CD8-positive, alpha-beta memory T cell (primary cell): ENCODE measurements at places on chromosomes 2 and 18.

- H3K4me1 ChIP-seq = no peaks in the 10 kb centered on the region
- DNase-seq = no peak
- no peaks in the 10 kb centered on the region for H3K27me3 ChIP-seq
- H3K4me3 ChIP-seq = no peak overlapping the region
- no peak overlapping the region for H3K27ac ChIP-seq
These were observed 137.8 kb upstream of the SKOR2 start for GRCh38 chr18:47389210-47389609.

DNA sequence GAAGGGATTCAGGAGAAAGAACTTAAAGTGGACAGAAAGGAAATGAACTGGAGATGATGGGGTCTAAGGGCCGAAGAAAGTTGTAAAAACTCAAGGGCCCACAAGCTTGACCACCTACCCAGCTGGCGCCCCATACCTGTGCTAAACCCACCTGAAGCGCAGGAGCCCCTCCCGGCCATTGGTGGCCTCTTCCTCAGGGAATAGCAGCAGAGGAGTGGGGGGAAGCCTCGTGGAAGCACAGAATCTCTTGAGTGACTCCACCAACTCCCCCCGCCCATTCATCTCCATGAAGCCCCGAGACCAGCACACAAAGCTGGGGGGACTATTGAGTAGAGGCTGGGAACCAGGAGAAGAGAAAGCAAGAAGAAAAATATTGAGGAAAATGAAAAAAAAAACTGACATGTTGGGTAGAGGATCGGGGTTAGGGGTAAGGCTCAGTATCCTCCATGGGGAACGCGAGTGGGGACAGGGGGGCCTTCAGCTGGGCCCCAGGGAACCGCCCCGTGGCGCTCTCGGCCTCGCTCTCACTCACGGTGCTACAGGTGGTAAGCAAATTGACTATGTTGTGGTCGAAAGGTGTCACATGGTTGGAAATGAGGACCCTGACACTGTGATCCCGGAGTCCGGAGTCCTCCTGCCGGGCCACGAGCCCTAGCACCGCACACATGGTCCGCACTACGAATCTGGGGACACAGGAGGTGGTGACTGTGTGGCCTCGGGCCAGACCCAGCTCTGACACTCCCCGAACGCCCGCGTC, 728 bp downstream of the AUP1 start:
- H3K36me3 ChIP-seq = peaks cover 20% of the 10 kb centered on the region
- H3K4me3 ChIP-seq = peak overlapping the region; percentile 94
- no peak for DNase-seq
- peak overlapping the region; percentile 86 for H3K27ac ChIP-seq
- no peaks in the 10 kb centered on the region for H3K27me3 ChIP-seq

- no peak overlapping the region for H3K27ac ChIP-seq
- H3K4me1 ChIP-seq = peaks cover 3% of the 10 kb centered on the region
- peaks cover 7% of the 10 kb centered on the region for H3K36me3 ChIP-seq
- no peak overlapping the region for H3K4me3 ChIP-seq
- no peak for DNase-seq
- no peaks in the 10 kb centered on the region for H3K27me3 ChIP-seq
These were observed 107.8 kb downstream of the MGAT5 start for GRCh38 chr2:134361648-134362047.

- no peak overlapping the region for H3K27ac ChIP-seq
- H3K36me3 ChIP-seq = no peaks in the 10 kb centered on the region
- DNase-seq = no peak
- no peaks in the 10 kb centered on the region for H3K27me3 ChIP-seq
- no peak overlapping the region for H3K4me3 ChIP-seq
- H3K4me1 ChIP-seq = no peaks in the 10 kb centered on the region
These were observed 49.7 kb downstream of the FOSL2 start for GRCh38 chr2:28442328-28442727.

GRCh38 chr2:18516112-18516511, 44.3 kb downstream of the RDH14 start:
- H3K36me3 ChIP-seq = no peaks in the 10 kb centered on the region
- no peak for DNase-seq
- H3K4me3 ChIP-seq = no peak overlapping the region
- no peak overlapping the region for H3K27ac ChIP-seq
- no peaks in the 10 kb centered on the region for H3K27me3 ChIP-seq
